ENCODE measurements at places on chromosomes 16 and 17. TPM values are rescaled to one million over a fixed set of nuclear protein-coding genes. Genes with fewer than 3 reads are reported as not detected.

- peaks cover 16% of the 10 kb centered on the region for H3K27me3 ChIP-seq
- H3K27ac ChIP-seq: no peak overlapping the region
- DNase-seq: no peak
These were observed 10.4 kb downstream of the KCNH6 start for GRCh38 chr17:63533433-63534077.

- H3K4me1 ChIP-seq: no peaks in the 10 kb centered on the region
- peaks cover 3% of the 10 kb centered on the region for H3K36me3 ChIP-seq
- DNase-seq: peak; percentile 89
- peak overlapping the region; percentile 97 for H3K27ac ChIP-seq
These were observed 762 bp downstream of the CDK12 start for GRCh38 chr17:39461926-39462569.

DNA sequence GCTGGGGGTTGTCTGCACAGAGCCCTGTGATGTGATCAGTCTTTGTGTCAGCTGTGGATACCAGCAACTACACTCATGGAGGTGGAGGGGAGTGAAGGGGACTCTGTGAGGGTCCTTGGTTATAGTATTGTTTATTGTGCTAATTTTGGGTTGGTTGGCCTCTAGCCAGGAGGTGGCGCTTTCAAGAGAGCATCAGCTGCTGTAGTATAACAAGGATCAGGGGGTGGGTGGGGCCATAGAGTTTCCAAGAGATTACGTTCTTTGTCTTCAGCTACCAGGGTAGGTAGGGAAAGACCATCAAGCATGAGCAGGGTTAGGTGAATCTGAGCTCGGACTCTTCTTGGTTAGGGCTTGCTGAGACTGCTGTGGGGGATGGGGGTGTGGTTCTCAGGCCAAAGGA is 97.1 kb upstream of the HS3ST3A1 start:
- H3K4me3 ChIP-seq: no peak overlapping the region
- no peaks in the 10 kb centered on the region for H3K4me1 ChIP-seq
- no peak overlapping the region for H3K27ac ChIP-seq
- peaks cover 4% of the 10 kb centered on the region for H3K27me3 ChIP-seq
- peak; percentile 86 for DNase-seq

KRT23 gene
- not detected for total RNA-seq

GRCh38 chr16:88732961-88733294 is 26.6 kb downstream of the CTU2 start:
- H3K27ac ChIP-seq: no peak overlapping the region
- no peak for DNase-seq
- H3K36me3 ChIP-seq: peaks cover 14% of the 10 kb centered on the region
- no peaks in the 10 kb centered on the region for H3K4me1 ChIP-seq

GRCh38 chr17:39455919-39456318 is 4.9 kb upstream of the MED1 start:
- DNase-seq: no peak
- no peaks in the 10 kb centered on the region for H3K36me3 ChIP-seq
- H3K4me1 ChIP-seq: no peaks in the 10 kb centered on the region
- H3K27ac ChIP-seq: no peak overlapping the region
- no peaks in the 10 kb centered on the region for H3K27me3 ChIP-seq

DNA sequence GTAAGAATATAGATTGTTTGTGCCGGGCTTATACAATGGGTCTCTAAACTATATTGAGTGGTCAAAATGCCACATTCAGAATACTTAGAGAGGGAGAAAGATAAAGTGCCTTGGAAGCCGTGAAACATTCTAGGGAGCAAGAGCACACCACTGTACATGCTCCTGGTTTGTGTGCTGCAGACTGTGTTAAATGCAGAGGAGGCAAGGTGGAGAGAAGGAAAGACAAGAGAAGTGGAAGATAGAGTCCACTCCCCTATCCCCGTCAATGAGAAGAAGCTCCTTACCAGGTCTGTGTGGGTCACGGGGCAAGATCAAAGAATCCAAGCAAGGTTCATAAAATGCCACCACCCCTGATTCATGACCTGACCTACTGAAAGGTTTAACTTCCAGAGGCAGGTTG is 267.1 kb upstream of the TBX2 start:
- no peak overlapping the region for H3K27ac ChIP-seq
- no peak for DNase-seq
- H3K27me3 ChIP-seq: no peaks in the 10 kb centered on the region
- no peaks in the 10 kb centered on the region for H3K36me3 ChIP-seq
